T-cell (primary cell): ENCODE measurements at places on chromosomes 7 and 10.
A peak's percentile ranks its signal among the peaks of the same experiment; 100 is the strongest.

GRCh38 chr10:130234171-130234965, 98.2 kb downstream of the GLRX3 start:
- no peak for DNase-seq

DNA sequence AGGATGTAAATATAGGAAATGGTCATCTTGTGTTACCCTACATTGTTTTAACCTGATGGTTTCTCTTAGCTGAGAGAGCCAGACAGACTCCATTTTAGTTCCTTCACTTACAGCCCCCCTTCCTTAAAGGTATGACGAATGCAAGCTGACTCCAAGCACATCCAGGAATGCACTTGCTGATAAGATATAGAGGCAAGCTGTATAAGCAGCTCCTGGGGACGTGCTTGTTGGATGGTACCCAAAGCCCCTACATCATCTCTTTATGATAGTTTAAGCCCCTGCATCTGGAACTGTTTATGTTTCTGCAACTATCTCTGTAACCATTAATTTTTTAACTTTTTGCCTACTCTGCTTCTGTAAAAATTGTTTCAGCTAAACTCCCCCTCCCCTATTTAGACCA, 41.7 kb downstream of the ZNF25 start:
- DNase-seq = no peak

DNA sequence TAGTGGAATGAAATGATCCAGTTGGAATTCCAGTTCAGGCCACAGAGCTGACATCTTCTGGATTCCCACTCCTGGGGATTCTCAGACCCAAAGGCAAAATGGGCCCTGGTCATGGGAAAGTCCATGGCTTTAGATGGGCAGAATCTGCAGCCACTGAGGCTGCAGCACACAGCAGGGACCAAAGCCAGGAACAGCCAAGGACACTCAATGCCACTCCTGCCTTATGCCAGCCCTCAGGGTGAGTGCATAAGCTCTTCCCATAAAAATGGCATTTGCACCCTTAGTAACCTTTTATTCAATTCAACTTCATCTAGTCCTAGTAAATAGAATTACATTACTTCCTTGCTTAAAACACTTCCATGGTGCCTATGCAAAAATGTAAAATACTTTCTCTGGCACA, 274.4 kb downstream of the KCNMA1 start:
- DNase-seq = no peak

- DNase-seq = no peak
Observed at GRCh38 chr7:25389489-25390106, 161.3 kb upstream of the NPVF start.

GRCh38 chr10:58531084-58531695, 18.5 kb downstream of the BICC1 start:
- peak; percentile 12 for DNase-seq

- no peak for DNase-seq
Observed at GRCh38 chr10:125024497-125025234, 82.7 kb downstream of the ZRANB1 start.

GRCh38 chr7:37092548-37092947, 356.1 kb downstream of the ELMO1 start:
- no peak for DNase-seq

DNA sequence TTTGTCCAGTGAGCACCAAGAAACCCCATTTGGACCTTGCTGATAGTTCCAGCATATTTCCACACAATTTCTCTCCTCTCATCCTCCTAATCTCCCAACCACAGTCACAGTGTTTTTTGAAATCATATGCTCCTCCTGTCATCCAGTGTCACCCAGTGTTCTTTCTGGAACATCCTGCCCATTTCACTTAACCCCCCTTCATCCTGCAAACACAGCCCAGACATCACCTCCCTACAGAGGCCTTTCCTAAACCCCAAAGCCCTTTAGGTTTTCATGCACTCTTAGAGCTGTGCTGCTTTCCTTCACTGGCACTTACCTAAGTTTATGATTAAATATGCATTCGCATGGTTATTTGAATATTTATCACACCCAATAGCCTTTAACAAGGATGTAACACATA, 1158.0 kb upstream of the C7orf33 start:
- no peak for DNase-seq

DNA sequence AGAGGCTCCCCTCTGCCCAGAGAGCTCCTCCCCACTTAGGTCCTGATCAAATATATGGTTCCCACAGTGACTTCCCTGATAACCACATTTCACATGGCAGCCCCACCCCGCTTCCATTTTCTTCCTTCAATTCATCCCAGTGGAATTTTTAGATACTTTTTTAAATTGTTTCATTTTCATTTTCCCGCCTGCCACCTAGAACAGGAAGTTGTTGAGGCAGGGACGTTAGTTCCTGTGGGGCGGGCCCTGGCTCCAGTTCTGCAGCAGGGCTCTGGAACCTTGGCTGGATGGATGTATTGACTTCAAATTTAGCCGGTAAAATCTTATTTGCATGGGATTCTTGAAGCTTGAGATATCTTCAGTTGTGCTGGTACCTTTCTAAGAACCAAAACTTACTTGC, 226.6 kb downstream of the PAXIP1 start:
- no peak for DNase-seq

DNA sequence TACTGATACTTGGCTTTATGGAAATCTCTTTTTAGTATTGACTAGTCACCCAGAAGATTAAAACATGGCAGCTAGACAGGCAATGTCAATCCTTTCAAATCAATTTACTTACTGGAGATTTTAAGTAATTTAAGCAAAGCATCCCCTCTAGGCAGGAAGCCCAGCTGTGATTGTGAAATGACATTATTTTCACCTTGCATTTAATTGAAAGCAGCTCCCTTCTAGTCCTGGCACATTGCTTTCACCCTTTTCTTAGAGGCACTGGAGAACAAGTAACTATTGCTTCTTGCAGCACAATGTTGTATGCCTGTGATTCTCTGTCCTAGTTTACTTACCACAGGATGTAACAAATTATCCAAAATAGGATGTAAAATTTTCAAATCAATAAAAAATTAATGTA, 13.3 kb downstream of the ST7 start:
- no peak for DNase-seq

- no peak for DNase-seq
Observed at GRCh38 chr7:143250822-143251221, 12.4 kb upstream of the GSTK1 start.

DNA sequence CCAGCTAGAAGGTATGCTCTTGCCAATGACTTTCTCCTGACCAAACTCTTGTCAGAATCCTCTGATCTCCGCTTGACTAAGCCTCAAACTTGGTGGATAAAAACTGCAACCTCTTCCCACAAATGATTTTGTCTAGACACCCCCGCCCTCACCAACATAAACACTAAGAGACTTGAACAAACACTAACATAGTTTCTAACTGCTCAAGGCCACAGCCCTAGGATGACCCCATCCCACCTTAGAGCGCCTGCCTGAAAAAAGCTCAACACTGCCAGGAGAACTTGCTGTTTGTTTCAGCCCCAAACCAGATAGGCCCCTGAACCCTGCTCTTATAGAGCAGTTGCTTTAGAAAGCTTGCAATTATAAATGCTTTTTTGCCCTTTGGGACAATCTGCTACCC, 71.8 kb downstream of the LRRN3 start:
- no peak for DNase-seq

DNA sequence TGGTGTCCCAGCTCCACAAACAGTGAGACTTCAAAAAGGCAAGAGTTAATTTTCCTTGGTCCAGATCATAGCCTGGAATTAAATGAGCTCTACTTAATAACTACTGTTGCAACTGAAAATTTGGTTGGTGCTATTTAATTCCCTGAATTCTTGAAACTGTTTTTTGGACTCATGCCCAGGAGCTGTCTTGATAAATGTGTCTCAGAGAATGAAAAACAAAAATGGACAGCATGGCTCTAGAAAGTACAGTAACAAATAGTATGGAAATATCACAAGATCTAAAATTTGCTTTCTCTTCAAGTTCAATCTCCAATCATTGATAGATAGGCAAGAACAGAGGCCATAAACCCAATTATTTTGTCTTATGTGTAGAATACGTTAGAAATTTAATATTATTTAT, 42.5 kb downstream of the CCDC71L start:
- DNase-seq = no peak

DNA sequence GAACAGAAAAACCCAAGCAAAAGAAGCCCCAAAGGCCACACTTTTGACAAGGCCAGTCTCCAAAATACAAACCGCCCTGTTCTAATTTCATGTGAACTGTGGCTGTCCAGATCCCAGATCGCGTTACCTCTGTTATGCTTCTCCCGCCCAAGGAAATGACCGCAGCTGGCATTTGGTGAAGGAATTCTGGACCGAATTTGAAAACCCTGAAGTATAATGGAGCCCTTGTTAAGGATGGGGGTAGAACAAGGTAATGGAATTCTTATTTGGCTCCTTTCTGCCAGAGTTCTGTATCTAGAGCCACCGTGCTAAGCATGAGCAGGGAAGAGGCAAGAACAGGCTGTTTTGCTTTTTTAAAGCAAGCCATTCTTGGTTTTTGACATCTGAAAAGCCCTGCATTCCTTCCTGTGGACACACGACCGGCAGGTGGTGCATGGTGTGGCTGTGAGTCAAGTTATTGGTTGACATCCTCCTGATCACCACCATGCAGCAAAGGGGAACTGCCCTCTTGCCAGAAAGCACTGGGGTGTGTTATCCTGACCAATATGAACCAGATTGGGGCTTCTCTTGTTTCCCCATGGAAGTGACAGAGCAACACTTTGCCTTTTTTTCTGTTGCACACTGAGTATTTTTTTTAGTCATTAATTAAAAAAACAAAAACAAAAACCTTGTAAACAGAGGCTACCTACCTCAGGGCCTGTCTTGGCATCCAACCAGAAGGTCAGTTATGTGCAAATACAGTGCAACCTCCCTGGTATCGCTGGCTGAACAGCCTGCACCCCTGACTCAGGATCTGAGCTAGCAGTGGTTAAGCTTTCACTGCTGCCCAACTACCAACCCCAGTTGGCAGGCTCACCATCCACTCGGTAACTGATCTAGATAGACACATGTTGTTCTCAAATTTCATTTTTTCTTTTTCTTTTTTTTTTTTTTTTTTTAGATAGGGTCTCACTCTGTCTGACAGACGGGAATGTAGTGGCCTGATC, 14.2 kb downstream of the UCMA start:
- DNase-seq = no peak

GRCh38 chr7:94216944-94217461, 177.7 kb upstream of the COL1A2 start:
- no peak for DNase-seq

GRCh38 chr7:149248777-149249176, 9.3 kb downstream of the ZNF212 start:
- DNase-seq = no peak

- no peak for DNase-seq
Observed at GRCh38 chr10:13184730-13185514, 23.6 kb downstream of the MCM10 start.

GRCh38 chr10:15155978-15156656, 12.4 kb downstream of the NMT2 start:
- no peak for DNase-seq

- DNase-seq = no peak
Observed at GRCh38 chr7:82109288-82109687, 334.3 kb downstream of the CACNA2D1 start.

DNA sequence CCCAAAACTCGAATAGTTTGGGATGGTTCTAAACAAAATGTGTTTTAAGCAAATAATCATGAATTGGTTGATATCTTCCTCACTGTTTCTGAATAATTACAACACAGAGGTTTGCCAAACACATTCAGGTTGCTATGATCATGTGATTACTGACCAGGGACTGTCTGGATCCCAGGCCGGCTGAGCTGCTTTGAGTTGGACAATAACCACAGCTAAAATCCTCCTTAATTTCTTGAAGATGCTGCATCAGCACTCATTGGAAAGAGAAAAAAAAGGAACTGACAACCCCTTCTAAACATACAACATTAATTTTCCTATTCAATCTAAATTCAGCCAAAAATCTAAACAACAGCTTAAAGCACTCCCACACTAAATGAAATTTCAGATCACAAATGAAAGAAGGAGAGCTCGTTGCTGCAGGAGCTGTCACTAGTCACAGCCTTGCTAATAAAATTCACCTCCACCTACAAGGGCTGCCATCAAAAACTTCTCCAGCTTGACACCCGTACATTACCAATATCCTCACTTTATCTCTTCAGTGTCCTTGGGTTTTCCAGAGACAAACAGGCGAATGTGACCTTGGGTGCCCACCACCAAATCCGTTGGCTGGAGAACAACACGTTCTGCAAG, 560.2 kb downstream of the KCNMA1 start:
- DNase-seq = no peak

DNA sequence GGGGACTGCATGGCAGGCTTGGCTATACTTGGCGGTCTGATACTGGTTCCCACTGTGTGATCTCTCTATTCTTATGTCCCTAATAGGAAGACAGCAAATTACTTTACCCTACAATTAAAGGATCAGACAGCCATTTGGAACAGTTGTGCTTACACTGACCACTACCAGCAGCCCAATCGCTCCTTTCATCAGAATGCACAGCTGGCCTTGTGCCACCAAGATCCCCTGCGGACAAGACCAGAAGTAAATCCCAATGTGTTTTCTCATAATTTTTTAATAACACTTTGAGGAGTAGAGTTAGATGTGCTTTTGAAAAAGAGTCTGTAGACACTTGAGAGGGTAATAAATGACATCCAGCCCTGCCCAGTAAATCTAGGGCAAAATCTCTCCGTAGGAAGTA, 297.2 kb upstream of the ZNF32 start:
- DNase-seq = no peak

DNA sequence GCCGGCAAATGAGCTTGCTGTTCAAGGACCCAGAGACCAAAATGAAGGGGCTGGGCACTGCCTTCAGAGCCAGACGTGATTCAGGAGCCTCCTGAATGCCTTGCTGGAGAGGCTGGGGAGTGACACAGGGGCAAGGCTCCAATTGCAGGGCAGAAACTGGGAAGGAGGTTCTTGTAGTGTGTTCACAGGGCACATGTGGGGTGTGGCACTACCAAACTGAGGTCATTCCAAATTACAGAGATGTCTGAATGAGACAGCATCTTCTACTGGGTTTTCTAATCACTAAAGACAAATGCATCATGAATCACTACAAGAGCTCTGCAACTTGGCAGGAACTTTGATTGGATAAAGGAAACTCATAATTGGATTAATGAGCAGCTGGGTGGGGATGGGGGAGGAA, 17.8 kb downstream of the CRTAC1 start:
- DNase-seq = no peak

DNA sequence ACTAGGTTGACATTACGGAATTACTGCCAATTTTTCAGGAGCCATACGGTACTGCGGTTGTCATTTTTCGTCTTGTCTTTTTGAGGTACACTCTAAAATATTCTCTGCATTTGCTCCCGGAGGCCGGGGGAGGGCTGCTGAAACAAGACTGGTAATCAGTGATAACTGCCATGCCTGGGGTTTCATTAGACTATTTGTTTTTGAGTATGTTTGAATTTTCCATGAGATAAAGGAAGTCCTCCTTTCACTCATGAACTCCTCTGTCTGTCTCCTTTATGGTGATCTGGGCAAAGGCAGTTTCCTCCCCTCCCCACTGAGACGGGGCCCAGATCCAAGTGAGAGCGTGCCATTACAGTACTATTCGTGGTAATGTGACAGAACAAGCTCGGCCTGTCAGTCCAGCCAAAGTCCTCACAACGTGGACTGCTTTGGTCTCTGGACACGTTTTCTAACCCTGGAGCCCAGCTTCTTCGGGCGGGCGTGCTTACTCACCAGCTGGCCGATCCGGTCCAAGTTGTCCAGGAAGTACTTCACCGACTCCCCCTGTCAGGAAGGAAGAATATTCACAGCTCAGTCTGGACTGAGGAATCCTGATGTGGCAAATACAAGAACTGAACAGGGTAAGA, 45.1 kb downstream of the AMZ1 start:
- no peak for DNase-seq

GRCh38 chr10:87578160-87578841, 73.6 kb downstream of the MINPP1 start:
- no peak for DNase-seq
